ENCODE measurements at places on chromosomes 16 and 17.

DNA sequence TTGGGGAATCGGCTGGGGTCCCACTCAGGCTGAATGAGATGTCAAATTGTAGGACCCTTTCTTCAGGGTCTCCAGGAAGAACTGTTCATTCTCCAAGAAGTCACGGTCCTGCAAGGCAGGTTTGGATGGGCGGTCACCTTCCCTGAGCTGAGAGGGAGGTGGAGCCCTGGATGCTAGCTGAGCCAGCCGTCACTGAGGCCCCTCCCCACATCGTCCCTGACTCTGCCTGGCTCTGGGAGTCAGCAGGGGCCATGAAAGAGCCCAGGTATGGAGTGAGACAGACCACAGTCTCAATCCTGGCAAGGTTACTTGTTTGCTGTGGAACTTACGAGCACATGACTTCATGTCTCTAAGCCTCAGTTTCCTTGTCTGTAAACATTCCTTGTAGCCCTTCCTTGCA is 6.0 kb upstream of the MRPL38 start:
- DNase-seq: no peak

GRCh38 chr17:78734793-78735641 is 47.1 kb downstream of the CYTH1 start:
- no peak for DNase-seq

GRCh38 chr16:81823111-81823510 is 44.0 kb downstream of the PLCG2 start:
- DNase-seq: no peak

DNA sequence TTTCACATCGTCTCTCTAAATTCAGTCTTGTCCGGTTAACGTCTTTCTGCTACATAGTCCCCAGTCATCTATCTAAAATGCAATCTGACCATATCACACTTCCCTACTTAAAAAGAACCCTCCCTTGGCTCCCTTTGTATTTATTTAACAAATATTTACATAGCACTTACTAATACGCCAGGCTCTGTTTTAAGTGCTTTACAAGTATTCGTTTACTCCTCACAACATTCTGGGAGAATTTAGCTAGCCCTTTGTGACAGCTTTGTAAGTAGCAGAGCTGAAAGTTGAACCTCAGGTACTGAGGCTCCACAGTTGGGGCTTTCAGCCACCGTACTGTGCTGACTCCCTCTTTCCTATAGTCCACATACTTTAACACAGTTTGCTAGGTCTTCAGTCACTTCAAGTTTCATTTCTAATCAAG is 9.2 kb downstream of the PAFAH1B1 start:
- no peak for DNase-seq

DNA sequence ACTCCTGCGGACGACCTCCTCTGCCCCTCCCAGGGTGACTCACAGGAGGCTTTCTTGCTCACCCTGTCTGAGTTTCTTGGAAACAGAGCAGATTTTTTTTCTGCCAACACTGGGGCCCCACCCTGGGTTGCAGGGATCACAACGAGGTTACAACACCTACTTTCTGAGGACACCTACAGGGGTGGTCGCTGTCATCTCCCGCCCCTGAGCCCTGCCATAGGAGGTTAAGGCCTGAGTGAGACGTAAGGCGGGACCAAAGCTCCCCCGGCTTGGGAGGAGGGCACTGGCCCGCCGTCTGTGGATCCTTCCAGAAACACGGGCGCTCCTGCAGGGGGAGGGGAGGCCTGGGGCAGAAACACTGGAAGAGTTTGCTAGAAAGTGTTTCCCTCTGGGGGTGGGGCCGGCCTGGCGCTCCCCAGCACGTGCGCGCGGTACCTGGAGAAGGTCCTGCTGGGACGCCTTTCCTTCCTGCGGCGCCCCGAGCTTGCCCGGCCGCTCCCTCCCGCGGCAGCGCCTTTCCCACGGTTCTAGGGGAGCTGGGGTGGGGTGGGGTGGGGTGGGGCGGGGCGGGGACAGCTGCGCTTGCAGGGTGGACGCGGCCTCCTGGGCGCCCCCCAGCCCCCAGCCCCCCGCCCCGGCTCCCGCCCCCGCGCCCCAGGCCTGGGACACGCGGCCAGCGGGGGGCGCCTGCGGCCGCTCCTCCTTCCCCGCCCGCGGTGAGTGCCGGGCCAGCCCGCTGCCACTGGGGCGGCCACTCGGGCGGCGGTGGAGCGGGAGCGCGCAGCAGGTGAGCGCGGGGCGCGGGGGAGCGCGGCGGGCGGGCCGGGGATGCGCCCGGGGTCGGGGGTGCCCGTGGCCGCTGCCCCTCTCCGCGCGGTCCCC is 20.7 kb upstream of the ADCY7 start:
- peak; percentile 31 for DNase-seq

- no peak for DNase-seq
Observed at GRCh38 chr16:14071576-14072271, 605 bp downstream of the MRTFB start.

DNA sequence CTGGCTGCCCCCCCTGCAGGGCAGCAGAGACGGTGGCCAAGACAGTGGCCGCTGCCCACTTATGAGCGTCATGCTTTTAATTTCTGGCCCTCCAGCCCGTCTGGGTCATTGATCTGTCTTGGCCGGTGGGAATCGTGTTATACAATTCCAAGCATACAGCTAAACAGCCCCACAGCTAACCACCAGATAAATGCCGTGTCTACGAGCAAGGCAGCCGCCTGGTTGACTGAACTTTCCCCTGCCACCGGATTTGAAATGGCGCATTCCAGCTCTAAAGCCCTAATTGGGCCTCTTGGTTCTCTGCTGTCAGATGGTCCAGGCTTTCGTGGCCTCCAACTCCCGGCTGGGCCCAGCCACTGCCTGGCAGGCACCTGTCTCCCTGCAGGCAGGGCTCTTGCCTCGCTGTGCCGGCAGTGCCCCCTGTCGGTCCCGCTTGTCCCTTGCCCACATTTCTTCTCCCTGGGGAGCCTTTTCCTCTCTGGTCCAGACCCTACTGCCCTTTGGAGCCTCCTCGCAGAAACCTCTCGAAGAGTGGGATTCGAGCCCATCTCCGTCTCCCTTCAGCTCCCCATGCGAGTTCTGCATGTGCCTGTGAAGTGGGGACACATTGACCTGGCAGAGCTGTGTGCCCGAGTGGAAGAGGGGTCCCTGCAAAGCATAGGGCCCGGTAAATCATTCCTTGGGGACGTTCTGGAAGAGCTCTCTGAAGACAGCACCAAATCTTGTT is 1.8 kb upstream of the RBFOX3 start:
- peak; percentile 13 for DNase-seq

GRCh38 chr16:51072591-51072990 is 78.5 kb downstream of the SALL1 start:
- DNase-seq: no peak

- DNase-seq: no peak
Observed at GRCh38 chr17:76588182-76588581, 2.5 kb upstream of the ST6GALNAC2 start.

DNA sequence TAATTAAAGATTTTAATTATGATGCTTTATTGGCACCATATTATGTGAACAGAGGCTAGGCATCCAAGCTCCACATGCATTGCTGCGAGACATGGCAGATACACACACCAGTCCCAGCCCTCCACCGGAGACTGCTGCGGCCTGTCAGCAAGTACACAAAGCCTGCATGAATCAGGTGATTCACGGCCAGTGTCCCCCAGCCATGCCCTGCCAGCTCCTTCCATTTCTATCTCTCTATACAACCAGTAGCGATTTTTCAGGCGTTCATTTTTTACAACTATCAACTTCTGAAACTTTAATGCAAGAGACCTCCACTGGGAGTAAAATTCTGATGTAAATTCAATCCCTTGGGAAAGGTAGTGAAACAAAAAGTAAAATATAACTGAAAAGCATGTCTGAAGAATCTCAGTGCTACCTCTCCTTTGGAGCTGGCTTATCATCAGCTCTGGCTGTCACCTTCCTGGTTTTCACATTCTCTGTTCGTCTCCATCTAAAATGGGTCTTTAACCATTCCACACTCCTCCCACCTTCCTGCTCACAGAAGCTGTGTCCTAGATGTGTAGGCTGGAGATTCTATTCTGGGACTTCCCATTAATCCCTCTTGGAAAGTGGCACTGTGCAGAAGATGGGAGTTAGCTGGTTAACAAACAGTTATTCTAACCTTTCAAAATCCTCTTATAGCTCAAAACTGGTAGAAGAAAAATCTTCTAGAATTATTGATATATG is 32.2 kb downstream of the HS3ST3A1 start:
- DNase-seq: peak; percentile 59

- no peak for DNase-seq
Observed at GRCh38 chr17:64002658-64003525, 4.7 kb downstream of the PRR29 start.

DNA sequence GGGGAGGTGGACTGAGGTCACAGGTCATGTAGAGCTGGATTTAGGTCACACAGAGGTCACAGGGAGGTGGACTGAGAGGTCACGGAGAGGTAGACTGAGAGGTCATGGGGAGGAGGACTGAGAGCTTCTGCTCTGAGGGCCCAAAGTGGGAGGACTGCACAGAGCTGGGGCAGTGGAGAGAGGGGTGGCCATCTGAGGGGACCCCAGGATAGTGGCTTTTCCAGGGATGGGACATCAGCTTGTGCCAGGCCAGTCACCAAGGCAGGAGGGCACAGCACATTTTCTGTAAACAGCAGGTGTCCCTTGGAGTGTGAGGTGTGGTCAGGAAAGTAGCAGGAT is 26.1 kb upstream of the JPT2 start:
- no peak for DNase-seq

DNA sequence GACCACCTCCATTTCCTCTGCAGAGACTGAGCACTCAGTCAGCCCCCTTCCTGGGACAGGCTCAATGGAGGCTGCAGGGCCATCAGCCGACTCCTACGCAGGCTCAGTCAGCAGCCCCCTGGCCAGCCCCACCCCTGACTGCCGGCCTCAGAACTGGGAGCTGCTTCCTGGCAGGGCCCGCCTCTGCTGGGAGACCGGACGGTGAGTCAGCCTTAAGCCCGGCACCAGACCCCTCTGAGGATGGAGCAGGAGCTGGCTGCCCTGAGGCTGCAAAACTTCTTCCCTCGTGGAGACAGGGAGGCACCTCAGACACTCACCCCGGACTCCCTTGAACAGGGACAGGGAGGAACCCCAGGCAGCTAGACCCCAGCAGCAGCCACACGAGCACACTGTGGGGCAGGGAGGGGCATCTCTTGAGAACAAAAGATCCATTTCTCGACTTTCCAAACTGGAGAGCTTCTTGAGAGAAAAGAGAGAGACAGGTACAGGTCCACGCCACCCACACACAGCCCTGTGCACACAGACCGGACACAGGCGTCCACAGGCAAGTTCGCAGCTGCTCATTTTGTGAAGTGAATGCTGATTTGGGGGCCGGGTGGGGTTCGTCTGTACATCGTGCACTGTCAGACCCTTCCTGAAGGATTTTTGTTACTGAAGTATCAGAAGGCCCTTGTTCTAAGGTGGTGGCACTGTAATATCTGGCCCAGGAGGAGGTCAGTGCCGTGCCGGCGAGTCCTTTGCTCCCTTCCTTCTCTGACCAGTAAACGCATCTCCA is 1.3 kb upstream of the TUBB3 start:
- DNase-seq: peak; percentile 96

DNA sequence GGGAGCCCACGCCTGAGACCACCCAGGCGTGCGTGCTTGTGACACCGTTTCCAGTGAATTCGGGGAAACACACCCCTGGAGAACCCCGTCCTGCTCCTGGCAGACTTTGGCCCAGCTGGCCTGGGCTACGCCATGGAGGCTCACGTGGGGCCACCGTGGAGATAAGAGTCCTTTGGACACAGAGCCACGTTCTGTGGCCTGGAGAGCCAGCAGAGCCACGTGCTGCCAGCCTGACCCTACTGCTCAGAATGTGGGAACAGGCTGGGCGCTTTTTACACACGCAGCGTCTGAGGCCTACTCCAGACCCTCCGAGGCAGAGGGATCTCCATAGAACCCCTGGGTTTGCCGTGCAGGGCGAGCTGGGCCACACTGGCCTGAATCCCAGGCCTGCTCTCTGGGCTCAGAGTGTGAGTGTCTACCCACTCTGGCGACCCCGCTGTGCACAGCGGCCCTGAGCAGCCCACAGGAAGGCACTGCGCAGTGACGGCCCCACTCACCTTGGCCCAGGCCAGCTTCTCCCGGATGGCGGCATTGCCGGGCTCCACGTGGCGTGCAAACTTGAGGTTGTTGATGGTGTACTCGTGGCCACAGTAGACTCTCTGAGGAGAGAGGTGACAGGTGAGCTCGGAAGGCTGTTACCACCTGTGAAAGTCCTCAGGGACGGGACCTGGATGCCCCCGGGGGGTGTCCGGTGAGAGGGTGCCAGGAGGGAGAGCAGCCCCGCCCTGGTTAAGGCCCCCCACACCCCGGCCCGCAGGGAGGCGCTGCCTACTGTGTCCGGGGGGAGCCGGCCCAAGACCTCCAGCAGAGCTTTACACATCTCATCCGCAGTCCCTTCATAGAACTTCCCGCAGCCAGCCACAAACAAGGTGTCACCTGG is 10.0 kb downstream of the HAGH start:
- DNase-seq: no peak

GRCh38 chr16:67781565-67781921 is 24.8 kb downstream of the RANBP10 start:
- DNase-seq: no peak

- peak; percentile 83 for DNase-seq
Observed at GRCh38 chr17:28717578-28718332, at the start of gene RAB34. RAB34 (minus strand) TSS chr17:28717868; CDS start chr17:28717266, 602 bp downstream.

GRCh38 chr17:29585080-29585751 is 4.2 kb downstream of the GIT1 start:
- peak; percentile 34 for DNase-seq

GRCh38 chr16:14378689-14379467 is 251.2 kb downstream of the PARN start:
- DNase-seq: peak; percentile 42

DNA sequence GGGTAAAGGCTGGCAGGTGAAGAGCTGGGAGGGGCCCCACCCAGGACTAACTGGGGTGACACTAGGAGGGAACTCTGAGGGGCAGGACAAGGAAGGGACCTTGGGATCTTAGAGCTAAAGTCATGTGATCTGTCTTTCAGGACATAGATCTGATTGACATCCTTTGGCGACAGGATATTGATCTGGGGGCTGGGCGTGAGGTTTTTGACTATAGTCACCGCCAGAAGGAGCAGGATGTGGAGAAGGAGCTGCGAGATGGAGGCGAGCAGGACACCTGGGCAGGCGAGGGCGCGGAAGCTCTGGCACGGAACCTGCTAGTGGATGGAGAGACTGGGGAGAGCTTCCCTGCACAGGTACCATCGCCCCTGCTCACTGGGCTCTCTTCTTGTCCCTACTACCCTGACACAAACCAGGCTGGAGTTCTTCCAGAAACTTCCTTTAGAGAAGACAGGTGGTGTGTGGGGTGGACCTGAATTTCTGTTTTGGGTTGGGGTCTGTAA is 8.1 kb downstream of the NFE2L1 start:
- DNase-seq: no peak

DNA sequence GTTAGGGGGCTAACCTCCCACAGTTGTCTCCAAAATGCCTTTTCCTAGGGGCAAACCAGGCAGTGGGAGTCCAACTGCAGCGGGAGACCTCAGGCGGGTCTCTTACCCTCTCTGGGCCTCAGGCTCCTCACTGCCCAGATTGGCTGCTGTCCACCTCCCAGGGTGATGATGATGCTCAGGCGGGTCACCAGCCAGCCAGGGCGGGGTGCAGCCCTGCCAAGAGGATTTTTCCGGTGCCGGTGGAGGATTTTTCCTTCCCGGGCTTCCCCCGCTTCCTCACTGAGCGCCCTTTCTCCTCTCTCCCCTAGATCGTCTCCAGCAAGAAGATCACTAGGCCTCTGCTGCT is 22.8 kb downstream of the CPNE2 start:
- DNase-seq: no peak

- DNase-seq: no peak
Observed at GRCh38 chr17:34999456-34999855, 19.1 kb downstream of the LIG3 start.

Data from choroid plexus epithelial cell (primary cell).